ENCODE measurements at places on chromosomes 1 and 21. TPM values are rescaled to one million over a fixed set of nuclear protein-coding genes. Genes with fewer than 3 reads are reported as not detected.

SYF2 gene
- 76.7 TPM for total RNA-seq

- no peak for DNase-seq
Measured at GRCh38 chr1:109482791-109483671, 674 bp upstream of the ATXN7L2 start.

CD58 gene
- total RNA-seq = 23.4 TPM

NOTCH2NLA gene
- 47.4 TPM for total RNA-seq

FYB2 gene
- not detected for total RNA-seq
